ENCODE measurements at places on chromosomes 4 and X.

DNA sequence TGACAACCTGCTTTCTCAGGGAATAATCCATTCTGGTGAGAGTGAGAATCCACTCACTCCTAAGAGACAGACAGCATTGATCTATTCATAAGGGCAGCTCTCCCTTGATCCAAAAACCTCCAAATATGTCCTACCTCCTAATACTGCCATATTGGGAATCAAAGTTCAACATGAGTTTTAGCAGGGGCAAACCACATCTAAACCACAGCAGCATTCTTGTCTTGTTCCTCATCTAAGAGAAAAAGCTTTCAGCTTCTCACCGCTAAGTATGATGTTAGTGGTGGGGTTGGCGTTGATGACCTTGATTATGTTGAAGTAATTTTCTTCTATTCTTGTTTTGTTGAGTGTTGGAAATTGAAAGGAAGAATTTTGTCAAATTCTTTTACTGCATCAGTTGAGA is 69.6 kb downstream of the SERTM2 start:
- no peak for DNase-seq

DNA sequence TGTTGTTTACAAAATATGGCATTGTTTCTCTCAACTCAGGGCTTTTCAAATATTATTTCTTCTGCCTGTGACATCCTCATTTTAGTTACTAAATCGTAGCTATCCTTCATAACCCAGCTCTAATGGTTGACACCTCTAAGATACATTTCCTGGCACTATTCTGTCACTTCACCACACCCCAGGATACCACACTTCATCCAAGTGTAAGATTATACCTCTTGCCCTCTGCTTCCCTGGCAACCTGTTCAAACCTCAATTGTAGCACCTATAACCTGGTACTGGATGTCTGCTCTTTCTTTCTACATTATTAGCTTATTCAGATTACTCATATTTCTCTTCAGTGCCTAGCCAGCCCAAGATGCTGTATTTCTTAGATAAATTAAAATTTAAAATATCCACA is 175.7 kb upstream of the SPIN4 start:
- DNase-seq: no peak

GRCh38 chrX:10022580-10023245 is 55.6 kb downstream of the CLDN34 start:
- no peak for DNase-seq

DNA sequence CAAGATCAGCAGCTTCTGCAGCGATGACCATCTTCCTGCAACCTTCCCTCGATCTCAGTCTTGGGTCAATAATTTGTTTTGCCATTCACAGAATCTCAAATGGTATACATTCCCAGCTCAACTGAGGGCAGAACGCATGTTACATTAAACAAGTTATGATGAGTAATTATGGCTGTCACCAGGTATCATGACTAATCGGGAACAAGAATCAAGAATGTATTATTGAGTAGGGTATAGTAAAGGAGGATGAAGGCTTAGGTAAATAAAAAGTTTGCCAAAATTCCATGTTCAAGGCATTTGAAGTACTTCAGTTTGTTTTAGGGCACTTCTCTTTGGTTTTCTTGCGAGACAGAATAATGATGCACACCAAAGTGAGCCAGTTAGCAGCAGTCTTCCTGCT is 194.1 kb downstream of the SH2D1A start:
- DNase-seq: no peak

GRCh38 chr4:100286636-100287035 is 96.4 kb upstream of the DDIT4L start:
- no peak for DNase-seq

GRCh38 chr4:52015366-52015765 is 4.8 kb downstream of the LRRC66 start:
- no peak for DNase-seq

Data from NCI-H2081 treated with DMSO at 0.1 percent for 48 hours (cell line).